NCI-H1436 treated with DMSO at 0.1 percent for 48 hours (cell line): ENCODE measurements at places on chromosomes 3 and 15.

GRCh38 chr15:100011235-100011634 is 278.0 kb upstream of the LYSMD4 start:
- no peak for DNase-seq

- no peak for DNase-seq
Observed at GRCh38 chr3:181916013-181916412, 204.3 kb downstream of the SOX2 start.

DNA sequence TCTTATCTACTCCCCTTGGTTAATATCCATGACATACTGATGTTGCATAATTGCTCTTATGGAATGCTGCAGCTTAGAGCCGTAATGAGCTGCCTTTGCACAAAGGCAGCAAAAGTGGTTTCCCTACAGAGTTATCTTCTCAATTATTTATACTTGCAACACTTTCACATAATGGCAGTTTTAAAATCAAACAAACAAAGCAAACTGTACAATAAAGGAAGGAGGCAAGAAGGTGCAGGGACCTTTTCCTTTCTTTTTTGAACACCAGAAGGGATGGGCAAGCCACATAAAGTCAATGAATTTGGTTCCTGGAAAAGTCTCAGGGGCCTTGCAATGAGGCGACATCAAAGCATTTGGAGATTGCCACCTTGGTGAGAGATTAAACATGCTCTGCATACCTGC is 188.0 kb downstream of the MEIS2 start:
- no peak for DNase-seq

- DNase-seq, result no peak
Observed at GRCh38 chr15:27865926-27866325, 233.2 kb downstream of the OCA2 start.

DNA sequence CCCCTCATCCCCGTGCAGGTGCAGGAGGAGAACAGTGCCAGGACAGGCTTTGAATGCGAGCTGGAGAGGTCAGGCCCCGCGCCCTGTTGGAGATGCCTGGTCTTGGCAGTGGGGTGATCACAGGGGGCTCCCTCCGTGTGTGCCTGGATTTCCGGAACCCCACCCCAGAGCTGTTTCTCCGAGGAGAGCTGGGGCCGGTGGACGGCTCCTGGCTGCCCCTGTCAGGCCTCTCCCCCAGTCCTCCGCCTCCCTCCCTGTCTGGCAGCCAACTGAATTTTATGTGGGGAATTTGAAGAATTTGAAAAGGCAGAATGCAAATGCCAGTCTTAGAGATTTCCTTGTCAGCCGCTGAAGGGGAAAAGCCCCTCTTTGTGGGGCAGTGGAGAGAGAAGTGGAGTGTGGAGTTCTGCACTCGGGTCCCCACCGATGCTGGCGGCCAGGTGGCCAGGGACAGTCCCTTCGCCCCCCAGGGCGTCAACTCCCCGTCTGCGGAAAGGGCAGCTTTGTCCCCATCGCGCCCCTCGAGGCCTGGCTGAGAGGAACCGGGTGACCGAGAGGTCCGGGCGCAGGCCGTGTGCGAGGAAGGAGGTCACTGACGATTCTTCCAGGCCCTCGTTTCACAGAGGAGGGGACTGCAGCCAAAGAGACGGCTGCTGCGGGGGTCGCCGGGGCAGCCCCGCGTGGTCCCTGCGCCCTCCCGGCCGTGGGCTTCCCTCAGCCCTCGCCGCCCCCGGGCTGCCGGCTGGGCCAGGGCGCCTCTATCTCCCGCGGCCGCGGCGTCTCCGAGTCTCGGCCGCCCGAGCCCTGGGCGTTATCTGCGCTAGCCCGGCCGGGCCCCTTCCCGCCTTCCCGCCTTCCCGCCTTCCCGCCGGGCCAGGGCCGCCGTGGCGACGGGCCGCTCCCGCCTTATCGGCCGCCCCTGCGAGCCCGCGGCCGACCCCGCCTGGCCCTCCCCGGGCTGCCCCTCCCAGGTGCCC is 56.0 kb upstream of the LCTL start:
- DNase-seq, result no peak

DNA sequence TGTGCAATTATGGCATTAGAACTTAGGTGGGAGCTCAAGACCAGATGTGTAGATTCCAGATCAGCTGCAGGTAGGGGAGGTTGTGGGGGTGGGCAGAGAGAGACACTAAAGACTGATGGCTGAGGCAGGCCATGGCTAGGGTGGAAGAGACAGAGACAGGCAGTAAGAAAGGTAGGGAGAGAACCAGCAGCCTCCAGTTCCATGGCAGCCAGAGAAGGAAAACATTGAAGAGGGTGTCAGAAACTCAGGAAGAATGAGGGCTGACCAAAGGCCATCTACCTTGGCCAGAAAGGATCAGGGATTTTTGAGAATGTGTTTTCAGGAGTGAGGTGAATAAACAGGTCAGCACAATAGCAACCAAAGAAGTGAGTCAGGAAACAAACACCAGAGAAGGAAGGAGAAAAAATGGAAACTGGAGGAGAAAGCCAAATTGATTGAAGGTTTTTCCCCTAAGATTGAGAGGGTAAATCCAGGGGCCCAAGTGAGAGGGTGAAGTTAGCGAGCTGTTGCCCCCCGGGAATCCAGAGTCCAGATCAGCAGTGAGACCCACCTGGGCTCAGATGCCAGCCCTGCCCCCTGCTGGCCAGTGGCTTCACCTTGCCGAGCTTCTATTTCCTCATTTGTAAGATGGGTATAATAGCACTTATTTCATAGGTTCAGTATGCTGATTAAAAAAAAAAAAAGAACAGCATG is 41.0 kb downstream of the ABHD2 start:
- DNase-seq, result no peak

- DNase-seq, result no peak
Observed at GRCh38 chr15:24676431-24676830, 856 bp downstream of the NPAP1 start.

DNA sequence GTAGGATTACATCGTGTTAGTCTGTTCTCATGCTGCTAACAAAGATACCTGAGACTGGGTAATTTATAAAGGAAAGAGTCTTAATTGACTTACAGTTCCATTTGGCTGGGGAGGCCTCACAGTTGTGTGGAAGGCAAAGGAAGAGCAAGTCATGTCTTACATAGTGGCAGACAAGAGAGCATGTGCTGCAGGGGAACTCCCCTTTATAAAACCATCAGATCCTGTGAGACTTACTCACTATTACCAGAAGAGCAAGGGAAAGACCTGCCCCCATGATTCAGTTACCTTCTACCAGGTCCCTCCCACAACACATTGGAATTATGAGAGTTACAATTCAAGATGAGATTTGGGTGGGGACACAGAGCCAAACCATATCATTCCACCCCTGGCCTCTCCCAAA is 3.4 kb downstream of the SLC25A26 start:
- no peak for DNase-seq

DNA sequence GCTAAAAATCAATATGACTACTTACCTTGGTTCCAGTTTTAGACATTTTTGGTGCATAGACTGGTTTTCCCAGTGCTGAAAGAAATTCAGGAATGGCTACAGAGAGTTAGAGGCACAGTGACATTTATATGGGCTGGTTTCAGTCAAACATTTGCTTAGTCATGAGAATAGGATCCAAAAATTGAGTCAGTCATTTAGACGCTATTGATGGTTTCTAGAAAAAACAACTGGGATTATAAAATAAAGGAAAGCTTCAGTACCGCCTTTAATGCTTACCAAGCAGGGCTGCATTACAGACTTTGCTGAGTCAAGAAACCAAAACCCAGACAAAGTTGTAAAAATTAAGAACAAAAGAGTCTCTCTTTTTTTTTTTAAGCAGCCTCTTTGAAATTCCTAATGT is at the start of gene CRYGS:
TSS of gene CRYGS (minus strand) at position 100 of the 400 bp plus-strand sequence. CDS start at position 46, 54 bp downstream.
- no peak for DNase-seq
